NCI-H524 treated with DMSO at 0.1 percent for 48 hours (cell line): ENCODE measurements at places on chromosomes 11 and 22.

DNA sequence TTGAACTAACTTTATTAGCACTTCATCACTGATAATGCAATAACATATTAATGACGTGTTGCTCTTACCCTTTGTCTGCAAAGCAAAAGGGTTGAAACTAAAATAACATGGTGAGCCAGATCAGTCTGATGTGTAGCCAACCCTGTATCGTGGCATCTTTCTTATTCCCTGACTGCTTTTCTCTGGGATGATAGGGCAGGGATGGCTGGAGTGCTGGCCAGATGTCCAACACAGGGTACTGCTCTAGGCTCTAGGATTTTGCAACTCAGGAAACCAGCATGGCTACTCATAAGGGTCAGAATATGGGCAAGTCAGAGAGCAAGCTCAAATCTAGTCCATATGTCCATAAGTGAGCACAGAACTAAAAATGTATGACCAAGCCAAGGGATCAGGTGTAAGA lies 129.1 kb downstream of the SLC17A6 start:
- DNase-seq = no peak

- DNase-seq = no peak
Observed at GRCh38 chr11:71096751-71097388, 155.5 kb downstream of the SHANK2 start.

- DNase-seq = no peak
Observed at GRCh38 chr11:117391181-117391580, 63.5 kb downstream of the CEP164 start.

DNA sequence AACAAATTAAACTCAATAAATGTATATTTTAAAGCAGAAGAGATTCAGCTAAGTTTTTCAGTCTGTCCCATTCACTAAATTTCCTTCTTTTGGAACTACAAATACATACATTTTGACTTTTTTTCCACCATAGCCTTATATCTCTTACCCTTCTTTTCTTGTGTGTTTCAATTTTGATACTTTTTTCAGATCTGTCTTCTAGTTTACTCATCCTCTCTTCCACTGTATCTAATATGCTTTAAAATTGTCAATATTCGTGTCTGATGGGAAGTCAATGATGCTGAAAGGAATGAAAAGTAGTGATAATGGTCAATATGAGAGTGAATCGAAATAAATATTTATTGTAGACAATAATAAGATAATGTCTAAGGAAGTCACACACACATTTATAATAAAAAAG lies 332.3 kb upstream of the KIRREL3 start:
- no peak for DNase-seq

DNA sequence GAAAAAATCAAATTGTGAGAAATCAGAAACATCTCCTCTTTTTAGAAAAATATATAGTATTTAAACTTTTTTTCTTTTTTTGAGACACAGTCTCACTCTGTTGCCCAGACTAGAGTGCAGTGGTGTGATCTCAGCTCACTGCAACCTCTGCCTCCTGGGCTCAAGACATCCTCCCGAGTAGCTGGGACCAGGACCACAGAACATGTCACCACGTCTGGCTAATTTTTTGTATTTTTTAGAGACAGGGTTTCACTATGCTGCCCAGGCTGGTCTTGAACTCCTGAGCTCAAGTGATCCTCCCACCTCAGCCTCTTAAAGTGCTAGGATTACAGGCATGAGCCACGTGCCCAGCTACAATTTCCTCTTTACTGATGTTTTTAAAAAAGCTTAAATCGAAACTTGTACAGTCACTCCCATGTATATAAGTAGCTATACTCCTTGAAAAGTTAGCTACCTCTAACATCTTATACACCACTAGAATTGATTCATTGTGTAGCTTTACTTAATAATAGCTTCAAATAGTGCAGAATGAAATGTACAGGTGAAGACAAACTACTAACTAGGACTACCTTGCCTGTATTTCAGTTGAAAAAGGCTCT lies 10.3 kb downstream of the EIF4G2 start:
- no peak for DNase-seq

DNA sequence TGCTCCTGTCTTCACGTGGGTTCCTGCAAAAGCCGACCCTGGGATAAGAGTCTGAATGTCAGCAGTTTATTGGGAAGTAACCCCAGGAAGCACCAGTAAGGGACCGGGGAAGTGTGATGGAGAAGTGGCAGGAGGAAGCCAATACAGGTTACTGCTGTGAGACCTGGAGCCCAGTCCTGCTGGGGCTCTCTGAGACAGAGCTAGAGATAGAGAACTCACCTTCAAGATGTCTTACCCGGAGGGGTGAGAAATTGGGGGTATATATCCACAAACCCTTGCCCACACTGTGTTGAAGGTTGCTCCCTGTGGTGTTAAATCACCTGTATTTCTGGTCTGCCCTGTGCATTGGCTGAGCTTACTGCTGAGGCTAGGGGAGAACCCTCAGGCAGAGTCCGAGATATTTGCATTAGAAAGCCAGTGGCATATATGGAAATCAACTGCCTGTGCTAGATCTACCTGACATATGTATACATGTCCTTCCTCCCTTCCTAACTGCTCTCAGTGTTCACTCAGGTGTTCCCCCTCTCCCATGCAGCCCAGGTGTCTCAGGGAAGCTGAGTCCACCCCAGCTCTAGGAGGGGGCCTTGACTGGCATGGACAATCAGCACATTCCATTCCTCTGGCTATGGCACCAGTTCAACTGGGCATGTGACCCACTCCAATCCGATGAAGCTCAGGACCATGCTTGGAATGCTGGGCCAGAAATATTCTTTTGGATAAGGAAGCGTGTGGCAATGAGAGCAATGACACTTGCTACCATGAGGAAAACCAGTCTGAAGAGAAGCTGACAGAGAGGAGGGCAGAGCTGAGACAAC lies 6.8 kb upstream of the MICAL2 start:
- no peak for DNase-seq

- DNase-seq = no peak
Observed at GRCh38 chr22:48313175-48313830, 1514.4 kb downstream of the BRD1 start.

GRCh38 chr11:121524233-121524631 lies 71.5 kb upstream of the SORL1-AS1 start:
- peak; percentile 95 for DNase-seq

GRCh38 chr11:68028802-68029545 lies 1.5 kb upstream of the NDUFS8 start:
- DNase-seq = no peak

DNA sequence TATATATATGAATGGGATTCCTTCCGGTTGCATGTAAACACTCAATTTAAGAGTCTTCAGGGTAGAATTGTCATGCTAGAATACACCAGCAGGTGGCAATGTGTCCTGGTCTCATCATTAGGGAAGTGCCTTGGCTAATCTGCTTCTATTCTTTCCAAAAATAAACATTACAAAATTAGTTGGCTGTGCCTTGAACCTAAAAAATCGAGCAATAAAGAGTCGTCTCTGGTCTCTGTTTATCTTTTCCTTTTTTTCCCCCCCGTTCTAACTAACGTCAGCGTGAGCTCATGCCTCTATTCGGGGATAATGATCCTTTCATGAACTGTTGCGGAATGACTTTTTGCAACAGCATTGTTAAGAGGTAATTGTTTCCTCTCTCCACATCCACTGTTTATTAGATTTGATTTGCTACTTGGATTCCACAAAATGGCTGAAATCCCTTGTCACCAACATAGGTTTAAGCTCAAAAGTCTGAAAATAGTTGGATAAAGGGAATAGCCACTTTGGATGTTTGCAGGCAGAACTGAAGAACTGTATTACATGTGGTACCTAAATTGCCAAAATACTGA lies 1.2 kb upstream of the ARHGEF12 start:
- DNase-seq = peak; percentile 22

DNA sequence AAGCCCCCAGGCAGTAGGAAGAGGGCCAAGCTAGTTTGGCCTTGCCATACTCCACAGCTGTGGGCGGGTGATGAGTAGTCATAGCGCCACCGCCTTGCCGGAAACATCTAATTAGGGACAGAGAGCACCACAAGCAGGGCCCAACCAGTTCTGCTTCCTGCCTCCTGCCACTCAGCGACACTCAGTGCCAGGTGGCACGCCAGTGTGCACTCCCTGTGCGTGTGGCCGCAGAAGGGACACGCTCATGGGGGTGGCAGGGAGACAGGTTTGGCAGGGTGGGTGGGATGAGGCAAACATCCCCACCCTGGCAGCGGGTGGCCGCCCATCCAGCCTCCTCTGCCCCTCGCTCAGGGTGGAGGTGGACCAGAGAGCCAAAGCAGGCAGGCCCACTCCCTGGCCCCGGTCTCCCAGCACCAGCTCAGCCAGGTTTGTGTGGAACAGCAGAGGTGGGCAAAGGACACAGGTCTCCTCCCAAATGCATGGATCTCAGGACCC lies 4.9 kb downstream of the OVOL1 start:
- no peak for DNase-seq

- no peak for DNase-seq
Observed at GRCh38 chr22:47853750-47854149, 1091.3 kb downstream of the TBC1D22A start.

GRCh38 chr11:2853401-2853800 lies 32.2 kb downstream of the CDKN1C start:
- DNase-seq = no peak

DNA sequence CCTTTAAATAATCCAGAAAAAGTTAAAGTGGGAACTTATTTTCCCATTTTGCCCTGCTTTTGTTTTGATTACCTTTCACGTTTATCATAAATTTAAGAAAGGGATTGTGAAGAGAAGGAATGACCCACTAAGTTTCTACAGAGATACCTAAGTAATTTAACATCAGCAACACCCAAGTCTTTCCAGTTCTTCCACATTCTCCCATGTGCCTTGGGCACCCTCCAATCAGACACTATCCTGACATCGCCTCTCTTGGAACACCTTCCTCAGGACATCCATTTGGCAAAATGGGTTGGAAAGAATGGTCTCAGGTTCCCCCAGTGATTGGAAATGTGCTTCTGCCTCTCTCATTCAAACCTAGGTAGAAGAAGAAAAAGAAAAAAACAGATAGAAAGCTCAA lies 6.3 kb downstream of the BBOX1 start:
- no peak for DNase-seq

GRCh38 chr22:27185760-27186302 lies 528.4 kb downstream of the MIAT start:
- DNase-seq = peak; percentile 83

GRCh38 chr11:35182317-35182939 lies 43.5 kb downstream of the CD44 start:
- DNase-seq = no peak

DNA sequence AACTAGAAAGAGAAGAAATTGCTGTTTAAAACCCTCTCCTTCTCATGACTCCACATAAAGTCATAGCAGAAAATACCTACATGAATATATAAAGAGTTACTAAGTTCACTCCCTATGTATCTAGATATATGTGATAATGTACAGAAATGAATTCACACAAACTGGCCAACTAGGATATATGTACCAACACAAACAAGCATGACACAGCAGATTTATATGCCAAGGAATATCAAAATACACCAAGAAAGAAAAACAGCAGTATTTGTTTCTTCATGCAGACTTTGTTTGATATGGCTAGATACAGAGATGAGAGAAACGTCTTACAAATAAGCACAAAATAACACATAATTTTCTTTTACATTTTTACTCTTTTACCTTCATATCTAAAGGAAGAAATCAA lies 1.8 kb downstream of the OR51G1 start:
- no peak for DNase-seq

DNA sequence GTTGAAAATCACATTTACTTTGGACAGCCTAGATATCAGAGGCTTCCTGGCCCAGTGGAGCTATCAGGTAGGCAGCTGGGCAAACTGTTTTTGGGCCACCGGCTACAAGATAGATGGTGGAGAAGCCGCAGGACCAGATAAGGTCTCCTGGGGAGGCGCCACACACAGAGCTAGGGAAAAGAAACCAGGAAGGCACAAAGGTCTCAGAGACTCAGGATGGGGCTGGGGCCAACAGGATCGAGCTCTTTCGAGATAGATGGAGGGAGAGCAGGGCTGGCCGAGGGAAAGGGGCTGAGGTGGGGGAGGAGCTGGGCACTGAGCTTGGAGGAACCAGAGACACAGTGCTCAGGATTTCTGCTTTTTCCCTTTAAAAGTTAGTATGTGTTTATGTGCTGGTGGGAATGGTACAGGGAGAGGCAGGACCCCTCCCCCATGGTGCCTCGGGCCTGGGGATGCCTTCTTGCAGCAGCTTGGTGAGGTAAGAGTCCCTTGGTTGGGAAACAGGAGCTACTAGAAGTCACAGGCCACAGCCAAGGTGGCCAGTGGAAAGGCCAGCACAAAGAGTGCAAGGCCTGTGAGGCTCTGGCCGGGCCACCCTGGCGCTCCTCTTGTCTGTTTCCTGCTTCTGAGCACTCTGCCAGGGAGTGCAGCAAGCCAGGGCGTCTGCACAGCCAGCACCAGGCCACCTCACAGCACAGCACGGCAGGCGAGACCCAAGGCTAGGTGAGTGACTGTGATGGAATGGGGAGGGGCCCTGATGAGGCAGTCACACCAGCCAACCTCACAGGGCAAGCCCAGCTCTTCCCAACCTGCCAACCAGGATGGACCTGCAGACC lies 11.5 kb upstream of the NAP1L4 start:
- DNase-seq = no peak

DNA sequence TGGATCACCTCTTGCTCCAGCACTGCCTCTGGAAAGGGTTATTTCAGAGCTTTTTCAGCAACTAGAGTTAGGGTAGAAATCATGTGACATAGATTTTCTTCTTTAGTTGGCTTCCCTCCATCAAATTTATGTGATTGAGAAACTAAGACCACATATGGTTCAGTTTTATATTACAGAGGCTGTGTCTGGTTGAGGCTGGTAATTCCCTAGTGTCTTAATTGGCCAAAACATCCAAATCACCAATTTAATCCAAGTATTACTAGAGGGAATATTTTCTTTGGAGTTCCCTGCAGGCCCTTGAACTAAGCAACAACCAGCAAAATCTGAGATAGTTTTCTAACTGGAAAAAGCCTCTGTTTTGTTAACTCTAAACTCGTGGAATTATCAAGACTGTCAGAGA lies 136.3 kb downstream of the ARHGAP42 start:
- peak; percentile 38 for DNase-seq

GRCh38 chr11:71109586-71109985 lies 142.8 kb downstream of the SHANK2 start:
- no peak for DNase-seq

DNA sequence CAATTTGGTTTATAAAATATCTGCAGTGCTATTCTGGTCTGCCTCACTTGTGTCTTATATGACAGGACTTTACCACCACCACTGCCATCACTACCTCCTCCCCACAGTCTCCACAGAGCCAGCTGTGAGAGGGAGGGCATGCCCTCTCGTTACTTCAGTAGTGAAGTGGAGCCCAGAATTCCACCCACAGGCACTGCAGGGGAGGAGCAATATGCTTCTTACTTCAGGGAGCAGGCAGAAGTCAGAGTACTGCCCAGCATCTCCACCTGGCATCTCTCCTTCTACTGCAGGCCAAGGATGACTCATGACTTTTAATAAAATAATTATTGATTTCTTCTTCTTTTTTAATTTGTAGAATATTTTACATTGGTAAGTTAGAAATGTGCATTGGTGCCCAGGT lies 255.5 kb downstream of the DYNC2H1 start:
- no peak for DNase-seq

GRCh38 chr11:122742301-122743018 lies 86.9 kb downstream of the UBASH3B start:
- DNase-seq = no peak

- DNase-seq = no peak
Observed at GRCh38 chr11:78269806-78270205, 81.1 kb downstream of the USP35 start.
